ENCODE measurements at places on chromosomes 3 and 15.

GRCh38 chr3:150480877-150481276 lies 65.4 kb downstream of the SERP1 start:
- DNase-seq: no peak

DNA sequence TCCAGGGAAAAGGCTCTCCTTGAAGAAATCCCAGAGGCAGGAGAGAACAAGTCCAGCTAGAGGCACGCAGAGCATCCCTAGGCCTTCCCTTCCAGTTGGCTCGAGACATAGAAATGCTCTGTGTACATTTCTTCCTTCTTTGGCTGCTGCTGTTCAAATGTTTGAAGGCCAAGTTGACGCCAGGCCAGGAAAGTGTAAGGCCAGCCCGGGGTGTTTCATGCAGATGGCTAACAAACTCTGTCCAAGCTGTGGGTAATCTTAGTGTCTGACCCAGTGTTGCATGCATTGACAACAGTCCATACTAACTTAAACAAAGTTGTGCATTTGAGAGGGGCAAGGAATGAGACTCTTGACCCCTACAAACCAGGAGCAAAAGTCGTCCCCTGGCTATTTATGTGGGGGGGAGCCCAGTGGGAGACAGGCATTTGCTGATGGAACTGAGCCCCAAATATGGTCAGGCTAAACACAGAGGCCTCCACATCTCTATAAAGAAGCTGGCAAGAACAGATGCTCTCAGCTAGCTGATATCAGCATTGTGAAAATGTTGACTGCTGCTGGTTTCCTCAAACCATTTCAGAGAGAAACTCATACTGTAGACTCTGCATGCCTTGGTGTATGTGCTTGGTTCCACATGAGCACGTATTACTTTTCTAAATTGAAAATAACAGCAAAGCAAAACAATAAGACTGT lies 139.5 kb downstream of the ADAMTS9 start:
- DNase-seq: peak; percentile 50

- DNase-seq: no peak
Observed at GRCh38 chr3:24201301-24201700, 256.2 kb downstream of the NR1D2 start.

- peak; percentile 93 for DNase-seq
Observed at GRCh38 chr3:12484198-12484982, at the start of gene TSEN2. Gene TSEN2 (plus strand): TSS chr3:12484480. CDS start chr3:12489801, 5,321 bp downstream.

DNA sequence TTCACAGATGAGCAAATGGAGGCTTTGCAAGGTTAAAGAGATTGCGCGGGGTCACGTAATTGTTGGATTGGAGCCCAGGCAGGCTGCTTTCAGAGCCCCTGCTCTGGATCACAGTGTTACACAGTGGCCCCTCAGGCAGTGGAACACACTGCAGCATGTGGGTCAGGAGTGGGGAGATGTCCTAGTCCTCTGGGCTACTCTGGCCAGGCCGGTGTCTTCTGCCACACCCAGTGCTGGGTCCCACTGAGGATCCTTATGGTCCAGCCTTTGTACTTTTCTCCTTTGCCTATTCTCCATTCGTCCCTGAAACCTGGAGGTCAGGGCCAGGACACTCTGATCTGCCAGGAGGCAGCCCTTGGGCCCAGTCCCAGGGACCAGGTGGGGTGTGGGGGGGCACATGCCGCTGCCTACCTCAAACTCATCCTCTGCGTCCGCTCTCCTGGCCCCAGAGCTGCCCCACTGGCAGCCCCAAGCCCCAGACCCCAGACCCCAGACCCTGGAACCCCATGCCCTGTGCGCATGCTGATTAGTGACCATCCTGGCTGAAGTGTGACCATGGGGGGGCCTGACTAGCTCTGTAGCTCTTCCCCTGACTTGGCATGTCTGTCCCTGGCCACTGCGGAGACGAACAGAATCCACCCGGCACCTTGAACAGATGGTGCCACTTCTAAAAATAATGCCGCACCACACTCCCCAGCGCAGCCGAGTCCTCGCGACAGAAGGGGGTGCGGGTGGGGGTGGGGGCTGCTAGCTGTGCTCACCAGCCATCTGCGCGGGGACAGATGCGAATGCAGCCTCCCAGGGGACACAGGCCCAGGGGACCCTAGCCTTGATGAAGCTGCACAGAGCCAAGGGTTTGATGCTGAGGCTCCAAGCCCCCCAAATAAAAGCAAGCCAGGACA lies 41.6 kb downstream of the ATP2B2 start:
- DNase-seq: no peak

- DNase-seq: peak; percentile 60
Observed at GRCh38 chr3:53890726-53891475, 758 bp downstream of the SELENOK start.

DNA sequence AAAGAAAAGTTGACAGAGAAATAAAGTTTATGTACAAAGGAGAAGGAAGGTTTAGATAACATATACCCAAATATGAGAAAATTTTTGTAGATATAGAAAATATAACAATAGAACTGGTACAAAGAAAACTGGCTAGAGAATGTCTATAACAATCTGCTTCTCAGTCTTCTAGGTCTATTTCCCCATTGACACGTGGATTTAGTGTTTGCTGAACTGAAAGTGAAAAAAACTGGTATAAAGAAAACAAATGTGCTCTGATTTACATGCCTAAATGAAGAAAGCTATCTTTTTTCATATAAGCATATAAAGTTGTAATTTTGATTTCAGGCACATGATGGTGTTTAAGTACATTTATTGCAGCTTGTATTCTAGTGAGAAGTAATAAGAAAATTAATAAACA lies 9.8 kb downstream of the KCNMB2 start:
- DNase-seq: no peak

DNA sequence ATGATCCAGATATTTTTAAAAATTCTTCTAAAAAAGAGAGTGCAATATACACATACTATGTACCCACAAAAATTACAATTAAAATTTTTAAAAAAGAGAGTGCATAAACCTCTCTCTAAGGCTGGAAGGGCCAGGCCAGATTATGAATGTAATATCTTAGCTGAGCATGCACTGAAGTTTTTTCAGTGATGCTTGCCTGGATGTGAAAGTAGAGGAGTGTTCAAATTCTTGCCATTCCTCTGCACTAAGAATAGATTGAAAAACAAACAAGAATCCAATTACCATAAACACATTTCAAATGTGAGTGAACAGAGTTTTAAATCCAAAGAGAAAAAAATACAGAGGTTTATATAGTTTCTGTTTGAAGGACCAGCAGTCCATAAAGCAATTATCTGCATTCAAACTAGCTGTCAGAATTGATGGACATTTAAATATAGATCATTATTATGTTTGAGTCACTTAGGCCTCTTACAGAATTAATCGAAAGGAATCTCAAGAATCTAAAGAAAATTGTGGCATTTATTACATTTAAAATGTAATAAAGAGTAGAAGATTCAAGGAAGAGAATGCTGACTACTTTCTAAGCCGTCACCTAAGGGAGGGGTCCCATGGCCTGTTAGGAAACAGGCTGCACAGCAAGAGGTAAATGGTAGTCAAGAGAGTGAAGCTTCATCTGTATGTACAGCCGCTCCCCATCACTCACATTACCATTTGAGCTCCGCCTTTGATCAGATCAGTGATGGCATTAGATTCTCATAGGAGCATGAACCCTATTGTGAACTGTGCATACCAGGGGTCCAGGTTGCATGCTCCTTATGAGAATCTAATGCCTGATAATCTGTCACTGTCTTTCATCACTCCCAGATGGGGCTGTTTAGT lies 159.3 kb upstream of the MDFIC2 start:
- DNase-seq: no peak

DNA sequence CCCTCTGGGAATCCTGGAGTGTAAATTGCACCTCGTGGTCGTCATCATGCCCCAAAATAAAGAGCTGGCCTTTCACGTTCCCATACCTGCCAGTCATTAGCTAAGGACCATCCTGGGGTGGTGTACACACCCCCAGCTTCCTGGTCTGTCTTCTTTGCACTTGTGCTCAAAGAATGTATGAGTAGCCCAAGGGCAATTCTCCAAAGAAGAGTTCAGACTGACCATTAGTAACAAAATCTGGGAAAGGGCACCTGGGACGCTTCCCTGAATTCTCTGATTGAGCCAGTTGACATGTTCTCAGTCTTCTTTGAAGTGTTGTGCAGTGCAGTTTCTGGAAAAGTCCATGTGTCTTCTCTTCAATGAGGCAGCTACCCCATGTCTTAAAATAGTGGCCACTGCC lies 34.8 kb downstream of the FAM3D start:
- no peak for DNase-seq

- no peak for DNase-seq
Observed at GRCh38 chr15:100311154-100311625, 30.6 kb downstream of the ADAMTS17 start.

DNA sequence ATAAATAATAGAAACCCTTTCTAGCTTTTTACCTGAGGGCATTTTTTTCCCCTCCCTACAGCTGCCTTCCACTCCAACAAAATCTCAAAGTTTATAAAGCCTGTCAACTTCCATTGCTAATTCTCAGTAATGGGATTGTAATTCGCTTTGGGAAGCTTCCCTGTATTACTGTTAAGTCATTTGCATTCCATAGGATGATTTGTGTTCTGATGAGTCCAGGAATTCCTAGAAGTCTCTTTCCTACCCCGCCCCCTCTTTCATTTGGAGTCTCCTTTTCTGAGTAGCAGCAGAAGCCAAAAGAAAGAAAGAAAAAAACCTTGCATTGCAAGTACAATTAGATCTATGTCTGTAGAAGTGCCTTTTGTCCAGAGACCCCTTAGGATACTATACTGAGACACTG lies 1033.3 kb downstream of the IGSF11 start:
- DNase-seq: no peak
